ENCODE measurements at places on chromosomes 4 and X. TPM values are rescaled to one million over a fixed set of nuclear protein-coding genes. Genes with fewer than 3 reads are reported as not detected.

The CACNA1F gene
- not detected for total RNA-seq

The CAPN6 gene
- total RNA-seq, result 0.09 TPM

The F8A1 gene
- total RNA-seq, result 20.8 TPM

The ZFP42 gene
- not detected for total RNA-seq

The HTR2C gene
- not detected for total RNA-seq

The CHRDL1 gene
- not detected for total RNA-seq

The MXRA5 gene
- 1.9 TPM for total RNA-seq

The MTCP1 gene
- 12.5 TPM for total RNA-seq

The DDX60 gene
- total RNA-seq, result 66.5 TPM

The JCHAIN gene
- total RNA-seq, result not detected

The DMP1 gene
- not detected for total RNA-seq

The ADH7 gene
- total RNA-seq, result not detected

All from Calu3 (cell line).